ENCODE measurements at places on chromosomes 7 and 10. TPM values are rescaled to one million over a fixed set of nuclear protein-coding genes. Genes with fewer than 3 reads are reported as not detected.

GRCh38 chr7:152395112-152395511 lies 40.7 kb downstream of the KMT2C start:
- DNase-seq, result no peak

GRCh38 chr10:87534173-87534858 lies 29.6 kb downstream of the MINPP1 start:
- no peak for DNase-seq

- DNase-seq, result no peak
These were observed 559.6 kb downstream of the GATA3 start for GRCh38 chr10:8614054-8614565.

FRG2B gene
- polyA plus RNA-seq, result not detected

LRRD1 gene
- 0.40 TPM for polyA plus RNA-seq

MKX gene
- 10.2 TPM for polyA plus RNA-seq

Data from left renal pelvis (tissue), 4 donors.